ENCODE measurements at places on chromosomes 2 and 18.

DNA sequence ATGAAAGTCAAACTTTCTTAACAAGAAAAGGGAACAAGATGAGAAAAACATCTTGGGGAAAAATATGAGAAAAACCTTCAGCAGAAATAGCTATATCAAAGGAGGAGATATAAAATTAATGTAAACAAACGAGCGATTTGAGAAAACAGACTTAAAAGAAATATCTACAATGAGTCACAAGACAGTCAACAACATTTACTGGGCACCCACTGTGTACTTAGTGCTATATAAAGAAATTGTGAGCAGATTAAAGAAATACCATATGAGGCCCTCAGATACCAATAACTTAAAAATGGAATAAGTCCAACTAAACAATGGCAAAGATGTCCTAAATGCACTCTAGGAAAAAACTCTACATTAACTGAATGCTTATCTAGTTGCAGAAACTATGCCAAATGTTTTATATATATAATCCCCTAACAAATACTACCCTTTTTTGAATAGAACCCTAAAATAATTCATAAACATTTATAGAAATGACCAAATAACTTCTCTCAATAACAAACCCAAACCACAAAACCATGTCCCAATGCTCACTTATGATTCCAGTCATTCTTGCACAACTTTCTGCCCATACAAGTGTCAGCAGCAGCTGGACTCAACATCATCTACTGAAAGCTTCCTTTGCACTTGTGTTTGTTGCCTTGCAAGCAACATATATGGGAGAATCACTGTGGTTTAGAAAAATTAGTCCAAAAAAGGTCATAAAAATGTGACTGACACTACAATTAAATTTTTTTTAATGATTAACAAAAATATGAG is 83.5 kb downstream of the COBLL1 start:
- no peak overlapping the region for H3K27ac ChIP-seq
- H3K27me3 ChIP-seq, result no peaks in the 10 kb centered on the region
- no peak overlapping the region for H3K4me3 ChIP-seq

DNA sequence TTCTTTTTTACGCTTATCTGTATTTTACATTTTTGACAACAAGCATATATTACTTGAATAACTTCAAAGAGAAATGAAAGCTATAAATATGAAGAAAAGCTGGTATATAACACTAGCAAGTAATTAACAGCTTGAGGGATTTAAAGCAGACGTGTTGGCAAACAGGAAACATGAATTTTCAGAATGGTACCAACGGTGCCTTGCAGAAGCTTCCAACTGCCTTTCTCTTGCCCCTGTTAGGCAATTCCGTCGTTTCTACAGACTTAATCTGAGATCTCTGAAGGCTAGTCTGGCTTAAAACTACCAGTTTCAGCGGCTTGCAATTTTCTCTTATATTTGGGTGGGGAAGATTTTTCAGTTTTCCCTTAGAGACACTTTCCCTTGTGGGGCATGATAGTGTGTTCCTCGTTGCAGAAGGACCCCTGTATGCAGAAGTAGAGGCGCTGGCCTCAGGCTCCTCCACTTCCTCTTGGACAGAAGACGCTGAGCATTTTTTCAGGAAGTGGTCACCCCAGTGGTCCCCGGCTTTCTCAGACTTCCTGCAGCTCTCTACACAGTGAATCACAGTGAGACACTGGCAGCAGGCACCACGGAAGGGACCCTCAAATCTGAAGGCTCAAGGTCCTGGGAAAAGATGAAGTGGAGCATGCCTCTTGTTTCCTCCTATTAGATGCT is 56.2 kb upstream of the SLC16A14 start:
- no peak overlapping the region for H3K27ac ChIP-seq
- DNase-seq, result no peak
- H3K4me1 ChIP-seq, result peaks cover 15% of the 10 kb centered on the region
- no peak overlapping the region for H3K4me3 ChIP-seq

DNA sequence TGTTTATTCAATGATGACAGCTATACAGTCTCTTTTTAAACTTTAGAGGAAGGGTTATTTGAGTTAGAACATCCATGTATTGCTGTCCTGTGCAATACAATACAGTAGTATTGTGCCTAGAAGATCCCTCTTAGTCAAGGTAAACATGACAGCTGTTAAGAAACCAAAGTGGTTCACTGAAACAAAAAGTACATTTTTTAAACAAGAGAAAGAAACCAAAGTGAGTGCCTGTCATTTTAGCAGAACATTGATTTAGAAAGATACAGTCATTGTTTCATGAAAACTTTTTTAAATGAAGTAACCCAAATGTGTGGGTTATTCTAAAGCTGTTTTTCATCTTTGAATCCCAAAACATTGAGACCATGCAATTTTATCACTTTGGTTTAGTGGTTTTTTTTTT is 15.5 kb downstream of the ITPRID2 start:
- peaks cover 54% of the 10 kb centered on the region for H3K36me3 ChIP-seq
- peaks cover 13% of the 10 kb centered on the region for H3K4me1 ChIP-seq
- no peak overlapping the region for H3K4me3 ChIP-seq
- no peak overlapping the region for H3K27ac ChIP-seq
- DNase-seq, result no peak

DNA sequence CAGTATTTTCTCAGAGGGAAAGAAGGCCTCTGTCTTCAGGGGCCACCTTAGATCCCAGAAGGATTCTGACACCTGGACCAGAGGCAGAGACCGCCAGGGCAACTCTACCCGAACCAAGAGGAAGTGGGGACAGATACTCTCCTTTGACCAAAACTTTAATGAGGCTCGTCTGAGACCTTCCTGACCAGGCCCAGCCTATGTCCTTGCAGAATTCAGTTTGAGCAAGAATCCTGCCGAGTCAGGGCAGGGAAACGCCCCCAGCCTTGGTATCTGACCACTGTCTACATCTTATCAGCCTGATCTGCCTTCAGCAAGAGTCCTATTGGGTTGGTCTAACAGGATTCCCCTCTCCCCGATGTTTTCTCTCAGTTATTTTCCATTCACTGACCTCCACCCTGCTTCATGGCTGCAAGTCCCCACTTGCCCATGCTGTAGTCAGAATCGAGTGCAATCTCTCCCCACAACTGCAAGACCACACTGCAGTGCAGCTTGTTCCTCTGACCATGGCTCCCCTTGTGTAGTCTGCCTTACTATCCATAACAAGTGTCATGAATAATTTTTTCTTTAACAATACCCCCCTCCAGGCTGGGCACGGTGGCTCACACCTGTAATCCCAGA is 95.0 kb downstream of the MSH2 start:
- H3K27ac ChIP-seq, result no peak overlapping the region
- no peaks in the 10 kb centered on the region for H3K27me3 ChIP-seq
- peaks cover 32% of the 10 kb centered on the region for H3K36me3 ChIP-seq
- DNase-seq, result no peak
- H3K4me1 ChIP-seq, result peaks cover 18% of the 10 kb centered on the region

DNA sequence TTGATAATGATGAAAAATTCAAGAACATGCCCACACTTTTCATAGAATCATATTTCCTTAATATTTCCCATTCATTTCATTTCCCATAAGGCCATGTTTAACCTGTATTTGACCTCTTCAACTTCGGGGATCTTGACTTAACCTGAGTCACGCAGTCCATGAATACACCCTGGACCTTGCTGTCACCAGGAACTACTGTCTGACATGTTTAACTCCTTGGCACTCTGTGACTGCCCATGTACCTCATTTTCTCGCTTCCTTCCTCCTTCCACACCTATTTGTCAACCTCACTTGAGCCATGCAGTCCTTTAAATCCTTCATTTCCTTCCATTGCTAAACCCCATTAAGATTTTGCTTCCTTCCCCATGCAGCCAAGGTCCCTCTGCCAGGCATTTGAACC is 16.3 kb downstream of the ABCB11 start:
- H3K27me3 ChIP-seq, result peaks cover 10% of the 10 kb centered on the region
- no peak overlapping the region for H3K4me3 ChIP-seq

- peaks cover 12% of the 10 kb centered on the region for H3K36me3 ChIP-seq
- peak within 1 kb of the TSS; percentile 85 for H3K4me3 ChIP-seq
- H3K27ac ChIP-seq, result peak within 1 kb of the TSS; percentile 63
- H3K27me3 ChIP-seq, result peaks cover 6% of the 10 kb centered on the region
- peaks cover 27% of the 10 kb centered on the region for H3K4me1 ChIP-seq
Observed at GRCh38 chr18:12657684-12658425, at the start of gene SPIRE1. Gene SPIRE1 (minus strand): TSS chr18:12658107. CDS start chr18:12657866, 241 bp downstream.

DNA sequence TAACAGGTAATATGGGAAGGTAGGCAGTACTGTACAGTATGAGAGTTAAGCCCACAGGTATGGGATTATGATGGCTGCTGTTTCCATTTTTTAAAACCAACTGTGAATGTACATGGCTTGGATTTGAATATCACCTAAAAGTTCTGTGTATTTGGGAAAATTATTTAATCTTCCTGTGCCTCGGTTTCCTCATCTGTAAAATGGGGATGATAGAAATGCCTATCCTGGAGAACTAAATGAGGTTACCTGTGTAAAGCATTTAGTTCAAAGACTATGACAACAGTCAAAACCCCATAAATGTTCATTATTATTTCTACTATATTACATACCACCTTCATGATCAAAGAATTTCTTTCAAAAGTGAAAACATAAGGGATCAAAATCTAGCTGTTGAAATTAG is 3.6 kb downstream of the KLHL41 start:
- H3K4me1 ChIP-seq, result no peaks in the 10 kb centered on the region
- no peak overlapping the region for H3K4me3 ChIP-seq
- DNase-seq, result no peak
- H3K36me3 ChIP-seq, result no peaks in the 10 kb centered on the region
- H3K27me3 ChIP-seq, result peaks cover 13% of the 10 kb centered on the region

DNA sequence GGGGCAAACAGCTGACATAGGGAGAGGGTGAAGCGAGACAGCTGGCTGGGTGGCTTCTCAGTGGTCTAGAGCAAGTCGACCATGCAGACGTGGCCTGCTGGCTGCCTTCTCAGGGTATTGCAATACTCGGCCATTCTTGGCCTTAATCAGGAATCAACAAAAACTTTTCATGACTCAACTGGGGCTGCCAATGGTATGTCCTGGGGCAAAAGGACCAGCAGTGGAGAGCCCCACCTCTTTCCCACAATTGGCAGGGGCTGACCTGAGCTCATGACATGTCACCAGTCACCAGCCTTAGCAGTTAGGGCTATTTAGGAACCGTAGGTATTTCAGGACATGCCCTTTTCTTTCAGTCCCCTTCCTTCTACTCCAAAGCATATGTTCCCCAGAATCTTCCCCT is 19.1 kb downstream of the PLA2R1 start:
- no peaks in the 10 kb centered on the region for H3K27me3 ChIP-seq
- DNase-seq, result no peak
- no peak overlapping the region for H3K27ac ChIP-seq
- peaks cover 6% of the 10 kb centered on the region for H3K4me1 ChIP-seq
- H3K4me3 ChIP-seq, result no peak overlapping the region

- peaks cover 36% of the 10 kb centered on the region for H3K27me3 ChIP-seq
- no peaks in the 10 kb centered on the region for H3K36me3 ChIP-seq
- DNase-seq, result no peak
- H3K27ac ChIP-seq, result no peak overlapping the region
Observed at GRCh38 chr2:128568106-128568505, 249.4 kb upstream of the HS6ST1 start.

DNA sequence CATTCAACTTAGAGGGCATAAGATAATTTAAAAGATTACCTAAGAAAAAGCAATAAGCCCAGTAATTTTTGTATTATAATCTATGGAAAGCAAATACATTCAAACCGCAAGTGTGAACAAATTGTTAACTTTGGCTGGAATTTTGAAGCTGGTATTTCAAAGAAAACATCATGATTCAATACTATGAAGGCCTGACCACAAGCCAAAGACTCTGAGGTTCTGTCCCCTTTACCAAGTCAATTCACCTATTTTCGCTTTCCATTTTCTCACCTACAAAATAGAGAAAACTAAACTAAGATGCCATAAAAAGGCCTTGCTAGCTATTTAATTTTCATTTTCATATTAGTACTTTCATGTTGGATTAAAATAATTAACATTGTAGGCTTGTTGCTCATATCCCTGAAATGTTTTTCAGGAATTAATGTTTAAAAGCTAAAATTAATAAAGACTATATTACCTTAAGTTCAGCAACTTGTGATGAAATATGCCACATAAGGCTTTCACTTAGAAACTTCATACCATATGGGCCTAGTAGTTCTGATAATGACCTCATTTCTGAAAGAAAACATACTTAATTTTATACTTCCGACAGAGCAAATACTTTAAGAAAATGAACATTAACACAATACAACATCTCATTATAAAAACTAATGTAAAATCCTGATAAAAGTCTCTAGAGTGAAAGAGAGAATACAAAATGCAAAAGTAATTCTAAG is 85.7 kb upstream of the FRZB start:
- DNase-seq, result no peak
- H3K27me3 ChIP-seq, result no peaks in the 10 kb centered on the region
- H3K4me1 ChIP-seq, result peaks cover 21% of the 10 kb centered on the region
- H3K4me3 ChIP-seq, result no peak overlapping the region
- H3K36me3 ChIP-seq, result no peaks in the 10 kb centered on the region
- H3K27ac ChIP-seq, result no peak overlapping the region

GRCh38 chr2:151361674-151362370 is 4.4 kb downstream of the TNFAIP6 start:
- peaks cover 6% of the 10 kb centered on the region for H3K27me3 ChIP-seq
- no peaks in the 10 kb centered on the region for H3K4me1 ChIP-seq
- H3K4me3 ChIP-seq, result no peak overlapping the region
- H3K36me3 ChIP-seq, result no peaks in the 10 kb centered on the region
- DNase-seq, result no peak

- H3K4me3 ChIP-seq, result no peak overlapping the region
- H3K36me3 ChIP-seq, result no peaks in the 10 kb centered on the region
- no peak overlapping the region for H3K27ac ChIP-seq
- no peaks in the 10 kb centered on the region for H3K4me1 ChIP-seq
- H3K27me3 ChIP-seq, result no peaks in the 10 kb centered on the region
Observed at GRCh38 chr2:228374741-228375140, 193.3 kb upstream of the SPHKAP start.

GRCh38 chr18:159037-159652 is 788 bp downstream of the USP14 start:
- DNase-seq, result no peak
- H3K27me3 ChIP-seq, result no peaks in the 10 kb centered on the region
- peak overlapping the region; percentile 89 for H3K27ac ChIP-seq
- peaks cover 24% of the 10 kb centered on the region for H3K36me3 ChIP-seq
- H3K4me3 ChIP-seq, result peak overlapping the region; percentile 96

DNA sequence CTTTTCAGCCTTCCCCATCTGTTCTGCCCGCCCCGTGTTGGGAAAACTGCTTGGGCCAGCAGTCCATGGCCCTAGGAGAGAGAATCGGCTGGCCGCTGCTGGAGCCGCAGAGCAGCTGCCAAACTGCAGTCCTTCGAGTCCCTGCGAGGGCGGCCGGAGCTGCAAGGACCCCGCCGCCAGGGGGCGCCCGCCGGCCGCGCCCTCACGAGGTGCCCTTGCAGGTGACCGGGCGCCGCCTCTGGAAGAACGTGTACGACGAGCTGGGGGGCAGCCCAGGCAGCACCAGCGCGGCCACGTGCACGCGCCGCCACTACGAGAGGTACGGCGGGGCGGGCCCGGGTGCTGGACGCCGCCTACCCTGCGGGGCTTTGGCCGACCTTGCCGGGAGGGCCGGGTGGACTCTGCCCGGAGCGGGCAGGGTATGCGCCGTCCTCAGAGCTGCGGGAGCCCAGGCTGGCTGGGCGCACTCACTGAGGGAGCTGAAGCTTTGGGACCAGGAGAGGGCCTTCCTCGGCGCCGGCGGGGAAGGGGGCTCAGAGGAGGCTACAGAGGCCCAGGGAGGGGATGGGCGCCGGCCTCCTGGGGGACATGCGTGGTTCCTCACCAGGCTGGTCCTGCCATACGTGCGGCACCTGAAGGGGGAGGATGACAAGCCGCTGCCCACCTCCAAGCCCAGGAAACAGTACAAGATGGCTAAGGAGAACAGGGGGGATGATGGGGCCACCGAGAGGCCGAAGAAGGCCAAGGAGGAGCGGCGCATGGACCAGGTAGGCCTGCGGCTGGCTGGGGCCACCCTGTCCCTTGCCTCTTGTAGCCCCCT is 13.6 kb downstream of the ARID5A start:
- H3K4me3 ChIP-seq, result no peak overlapping the region
- H3K27me3 ChIP-seq, result no peaks in the 10 kb centered on the region
- H3K27ac ChIP-seq, result no peak overlapping the region
- no peak for DNase-seq
- H3K4me1 ChIP-seq, result peaks cover 31% of the 10 kb centered on the region
- H3K36me3 ChIP-seq, result peaks cover 50% of the 10 kb centered on the region

Data from activated T-helper 2 cell treated with anti-CD3 and anti-CD28 coated beads, Interferon-gamma antibody, Interleukin-2, Interleukin-4, amounts not matched to agents 10 μg/mL and 5 μg/mL and 100 μg/mL, durations not matched to agents 14 hours and 24 hours and 36 hours (primary cell).